Stimulated activated CD8-positive, alpha-beta memory T cell treated with anti-CD3 and anti-CD28 coated beads, Interleukin-7, amount 100 ng/mL, for 1 hour (primary cell): ENCODE measurements at places on chromosomes 16 and 17.

DNA sequence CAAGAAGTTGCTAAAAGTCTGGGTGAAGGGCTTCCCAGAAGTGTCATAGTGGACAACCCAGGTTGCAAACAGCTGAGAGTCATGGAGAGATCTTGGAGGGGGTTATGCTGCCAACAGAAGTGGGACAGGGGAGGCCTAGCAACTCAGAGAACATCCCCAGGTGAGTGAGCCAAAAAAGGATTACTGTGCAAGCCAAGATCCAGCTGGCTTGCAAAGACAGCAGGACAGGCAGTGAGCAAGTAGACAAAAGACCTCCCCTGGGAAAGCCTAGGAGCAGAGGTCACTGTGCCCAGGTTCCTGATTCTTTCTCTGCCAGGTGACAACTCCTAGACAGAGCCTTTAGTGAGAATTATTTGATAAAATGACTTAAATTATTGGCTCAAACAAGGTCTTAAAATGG is 9.5 kb upstream of the LONP2 start:
- no peak for DNase-seq

DNA sequence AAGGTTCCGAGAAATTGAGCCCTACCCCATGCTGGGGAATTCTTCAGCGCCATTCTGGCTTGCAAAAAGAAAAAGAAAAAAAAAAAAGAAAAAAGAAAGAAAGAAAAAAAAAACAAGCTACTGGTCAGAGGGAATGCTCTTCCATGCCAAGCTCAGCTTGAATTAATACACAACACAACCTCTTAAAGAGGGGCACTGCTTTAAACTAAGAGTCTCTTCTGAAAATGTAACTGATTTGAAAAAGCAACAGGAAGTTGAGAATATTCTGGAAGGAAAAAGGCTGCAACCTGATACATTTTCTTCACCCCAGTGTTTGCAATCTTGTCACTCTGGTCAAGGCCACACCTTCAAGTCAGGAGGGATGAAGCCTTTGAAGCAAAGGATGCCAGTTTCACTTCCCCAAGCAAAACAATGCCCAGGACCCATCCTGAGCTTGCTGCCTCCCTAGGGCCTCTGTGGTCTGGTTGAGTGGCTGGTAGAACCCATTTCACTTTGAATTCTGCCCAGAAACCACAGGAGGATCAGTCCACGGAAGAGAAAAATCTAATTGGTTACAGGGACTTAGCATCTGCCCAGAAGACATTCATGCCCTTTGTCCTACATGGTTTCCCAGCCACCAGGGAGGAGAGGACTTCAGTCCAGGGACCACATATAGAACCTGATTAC is 389.7 kb downstream of the SOX9 start:
- no peak for DNase-seq

- no peak for DNase-seq
These were observed 79.9 kb downstream of the TOX3 start for GRCh38 chr16:52466994-52467393.

GRCh38 chr16:88911136-88911945 is 44.9 kb upstream of the PABPN1L start:
- no peak for DNase-seq

- DNase-seq = no peak
These were observed 137.6 kb upstream of the RCVRN start for GRCh38 chr17:10042589-10043244.

DNA sequence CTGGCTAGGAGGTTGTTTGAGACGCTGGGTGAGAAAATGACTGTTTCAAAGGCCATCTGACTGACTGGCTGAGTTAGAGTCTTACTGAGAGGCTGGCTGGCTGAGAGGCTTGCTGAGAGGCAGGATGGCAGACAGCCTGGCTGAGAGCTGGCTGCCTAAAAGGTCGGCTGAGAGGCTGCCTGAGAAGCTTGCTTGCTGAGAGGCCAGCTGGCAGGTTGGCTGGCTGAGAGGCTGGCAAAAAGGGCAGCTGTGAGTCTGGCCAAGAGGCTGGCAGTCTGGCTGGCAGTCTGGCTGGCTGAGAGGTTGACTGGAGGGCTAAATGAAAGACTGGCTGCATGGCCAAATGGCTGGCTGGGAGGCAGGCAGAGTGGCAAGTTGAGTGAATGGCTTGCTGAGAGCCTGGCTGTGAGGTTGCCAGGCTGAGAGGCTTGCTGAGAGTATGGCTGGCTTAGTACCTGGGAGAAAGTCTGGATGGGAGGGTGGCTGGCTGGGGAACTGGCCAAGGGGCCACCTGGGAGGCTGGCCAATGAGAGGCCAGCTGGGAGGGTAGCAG is 35.3 kb upstream of the ACSM2B start:
- no peak for DNase-seq

DNA sequence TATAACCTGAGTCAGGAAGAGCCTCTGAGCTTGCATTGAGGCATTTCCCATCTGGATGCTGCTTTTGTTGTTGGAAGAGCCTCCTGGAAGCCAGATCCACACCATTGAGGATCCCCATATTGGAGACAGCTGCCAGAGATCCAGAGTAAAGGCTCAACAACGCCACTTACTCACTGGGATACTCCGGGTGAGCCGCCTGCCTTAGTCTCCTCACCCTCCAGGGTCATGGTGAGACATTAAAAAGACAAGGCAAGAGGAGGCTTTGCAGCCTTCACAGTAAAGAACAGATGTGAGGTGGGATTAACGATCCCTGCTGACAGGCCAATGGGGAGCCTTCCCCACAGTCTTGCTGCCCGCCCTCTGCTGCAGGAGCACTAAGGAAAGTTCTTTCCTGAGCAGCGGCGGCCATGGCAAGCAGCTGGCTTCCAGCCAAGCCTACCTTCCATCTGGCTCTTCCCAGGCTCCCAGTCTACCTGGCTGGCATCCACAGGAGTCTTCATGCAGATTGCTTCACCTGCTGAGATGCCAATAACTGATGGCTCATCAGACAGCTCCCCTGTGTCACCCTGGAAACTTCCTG is 198.5 kb downstream of the CYLD start:
- no peak for DNase-seq

DNA sequence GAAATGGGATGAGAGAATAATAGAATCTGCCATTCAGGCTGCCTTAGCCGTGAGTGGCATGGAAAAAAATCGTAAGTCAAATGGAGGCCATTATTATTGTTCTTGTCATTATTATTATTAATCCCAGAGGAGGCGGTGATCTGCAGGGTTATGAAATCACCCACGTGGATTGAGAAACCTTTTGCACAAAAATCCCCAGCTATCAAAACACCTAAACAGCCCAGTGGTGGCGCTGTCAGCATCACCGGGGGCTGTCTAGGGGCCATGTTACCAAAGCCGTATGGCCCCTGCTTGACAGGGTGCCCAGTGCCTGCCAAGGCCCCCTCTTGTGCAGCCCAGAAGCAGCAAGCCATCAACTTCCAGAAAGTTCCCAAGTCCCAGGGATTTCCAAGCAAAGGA is 25.2 kb downstream of the CNGB1 start:
- DNase-seq = no peak

GRCh38 chr16:61323456-61323855 is 712.8 kb downstream of the CDH8 start:
- no peak for DNase-seq

GRCh38 chr16:8963010-8963820 is 491 bp downstream of the USP7 start:
- DNase-seq = no peak

- no peak for DNase-seq
These were observed 8.7 kb downstream of the COX10 start for GRCh38 chr17:14078027-14078426.

DNA sequence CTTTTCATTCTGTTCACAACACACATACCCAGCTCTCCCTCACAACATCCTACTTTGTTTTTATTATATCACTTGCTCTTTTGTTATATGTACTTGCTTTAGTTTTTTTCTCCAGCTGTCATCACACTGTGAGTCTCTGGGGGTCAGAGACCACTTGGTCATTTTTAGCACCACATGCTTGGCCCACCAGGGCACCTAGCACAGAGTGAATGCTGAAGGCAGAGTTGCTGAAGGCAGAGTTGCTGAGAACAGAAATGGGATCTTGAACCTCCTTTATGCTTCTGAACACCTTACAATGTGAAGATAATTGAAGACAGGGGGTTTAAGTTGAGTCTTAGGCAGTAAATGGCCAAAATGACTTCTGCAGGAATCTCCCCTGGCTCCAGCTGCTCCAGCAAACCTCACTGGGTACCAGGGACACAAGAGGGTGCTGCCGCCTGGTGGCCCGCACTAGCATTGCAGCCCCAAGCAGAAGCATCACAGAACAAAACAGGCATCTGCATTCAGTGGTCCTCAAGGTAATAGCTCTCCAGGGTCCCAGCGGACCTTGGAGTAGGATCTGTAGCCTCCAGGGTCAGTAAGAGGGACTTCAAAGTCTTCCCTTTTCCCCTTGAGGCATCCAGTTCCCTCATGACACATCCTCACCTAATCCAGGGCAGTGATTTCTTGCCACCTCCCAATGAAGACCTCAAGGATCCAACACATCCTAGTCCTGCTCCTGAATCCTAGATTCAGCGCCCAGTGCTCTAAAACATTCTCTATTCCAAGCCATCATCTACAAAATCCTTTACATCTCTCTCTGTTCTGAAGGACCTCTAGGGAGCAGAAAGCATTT is 1972.6 kb downstream of the TP53TG3F start:
- no peak for DNase-seq

DNA sequence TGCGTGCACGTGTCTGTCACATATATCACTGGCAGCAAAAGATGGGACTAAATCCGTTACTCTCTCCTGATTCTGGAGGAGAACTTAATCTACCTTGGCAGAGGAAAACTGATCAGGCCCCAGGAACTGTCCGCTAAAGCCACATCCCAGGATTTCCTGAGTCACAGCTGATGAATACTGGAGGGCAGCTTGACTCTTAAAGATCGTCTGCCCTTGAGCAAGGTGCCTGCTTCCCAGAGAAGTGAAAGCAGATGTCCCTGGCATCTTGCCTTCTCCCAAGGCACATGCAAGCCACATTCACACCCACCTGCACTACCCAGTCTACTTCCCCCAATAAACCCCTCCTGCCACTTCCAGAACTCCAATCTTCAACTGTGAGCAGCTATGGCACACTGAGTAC is 99.8 kb downstream of the CPPED1 start:
- no peak for DNase-seq

- DNase-seq = no peak
These were observed 13.6 kb downstream of the USP36 start for GRCh38 chr17:78826836-78827509.

- DNase-seq = no peak
These were observed 94.2 kb upstream of the HSBP1 start for GRCh38 chr16:83713597-83713996.

- DNase-seq = no peak
These were observed 6.2 kb downstream of the RTN4RL1 start for GRCh38 chr17:2018716-2019510.

- DNase-seq = no peak
These were observed 209.3 kb downstream of the CHD9NB start for GRCh38 chr16:52843381-52843780.

DNA sequence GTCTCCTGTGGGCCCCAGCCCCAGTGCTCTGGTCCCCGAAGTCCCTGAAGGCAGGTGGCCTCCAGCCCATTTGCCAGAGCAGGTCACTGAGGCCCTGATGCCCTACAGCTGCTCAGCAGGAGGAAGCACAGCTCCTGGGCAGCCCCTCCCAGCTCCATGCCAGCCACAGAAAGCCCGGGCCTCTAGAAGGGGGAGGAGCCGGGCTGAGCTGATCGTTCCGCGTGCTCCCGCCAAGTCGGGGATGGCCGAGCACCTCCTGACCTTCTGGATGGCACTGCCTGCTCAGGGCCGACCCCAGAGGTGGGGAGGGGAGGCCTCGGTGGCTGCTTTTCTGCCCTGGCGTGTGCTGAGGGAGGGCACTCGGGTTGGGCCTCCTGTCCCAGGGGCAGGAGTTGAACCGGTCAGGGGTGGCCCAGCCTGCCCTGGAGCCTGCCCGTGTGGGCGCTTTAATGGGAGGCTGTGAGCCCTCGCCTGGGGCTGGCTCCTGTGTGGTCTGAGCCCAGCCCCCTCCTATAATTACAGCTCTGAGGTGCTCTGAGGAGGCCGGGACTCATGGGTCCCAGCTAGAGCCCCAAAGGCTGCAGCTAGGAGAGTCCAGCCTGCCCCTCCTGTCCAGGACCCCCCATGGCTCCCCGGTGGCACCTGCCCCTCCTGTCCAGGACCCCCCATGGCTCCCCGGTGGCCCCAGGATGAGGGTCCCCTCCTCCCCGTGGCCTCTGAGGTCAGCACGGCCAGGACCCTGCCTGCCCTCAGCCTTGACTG is 29.7 kb downstream of the ZFPM1 start:
- DNase-seq = no peak

DNA sequence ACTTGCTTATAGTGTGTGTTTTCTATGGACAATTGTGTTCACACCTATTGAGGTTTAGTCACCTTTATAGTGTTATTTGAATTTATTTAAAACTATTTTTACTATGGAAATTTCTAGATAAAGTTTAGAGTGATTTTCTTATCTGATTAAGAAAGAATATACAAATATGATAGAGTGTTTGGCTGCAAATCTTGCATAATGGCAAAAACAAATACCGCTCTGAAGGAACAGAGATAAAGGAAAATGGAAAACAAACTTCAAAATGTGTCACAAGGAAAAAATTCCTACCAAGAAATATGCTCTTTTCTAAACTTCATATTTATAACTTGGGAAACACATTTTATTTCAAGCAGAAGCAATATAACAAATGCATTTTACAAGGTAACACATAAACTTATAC is 423.1 kb downstream of the TOX3 start:
- DNase-seq = no peak

GRCh38 chr17:81514489-81514738 is 1.8 kb upstream of the ACTG1 start:
- no peak for DNase-seq

- no peak for DNase-seq
These were observed 69.7 kb downstream of the TANC2 start for GRCh38 chr17:63035695-63036094.

DNA sequence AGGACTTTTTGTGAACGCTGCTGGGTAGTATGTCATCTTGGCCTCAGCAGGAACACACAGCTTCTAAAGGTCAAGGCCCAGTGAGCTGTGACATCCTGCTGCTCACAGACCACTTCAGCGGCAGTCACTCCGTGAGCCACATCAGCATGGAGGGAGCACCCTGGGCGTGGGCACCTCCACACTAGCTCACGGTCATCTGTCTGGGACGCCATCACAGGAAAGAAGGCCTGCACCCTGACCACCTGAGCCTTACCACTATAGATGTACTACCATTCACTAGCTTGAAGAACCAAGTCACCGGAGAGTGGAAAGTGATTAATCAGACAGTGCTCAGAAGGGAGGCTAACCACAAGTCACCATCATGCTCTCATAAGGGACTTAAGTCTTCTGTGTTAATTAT is 3.3 kb downstream of the AXIN1 start:
- no peak for DNase-seq

DNA sequence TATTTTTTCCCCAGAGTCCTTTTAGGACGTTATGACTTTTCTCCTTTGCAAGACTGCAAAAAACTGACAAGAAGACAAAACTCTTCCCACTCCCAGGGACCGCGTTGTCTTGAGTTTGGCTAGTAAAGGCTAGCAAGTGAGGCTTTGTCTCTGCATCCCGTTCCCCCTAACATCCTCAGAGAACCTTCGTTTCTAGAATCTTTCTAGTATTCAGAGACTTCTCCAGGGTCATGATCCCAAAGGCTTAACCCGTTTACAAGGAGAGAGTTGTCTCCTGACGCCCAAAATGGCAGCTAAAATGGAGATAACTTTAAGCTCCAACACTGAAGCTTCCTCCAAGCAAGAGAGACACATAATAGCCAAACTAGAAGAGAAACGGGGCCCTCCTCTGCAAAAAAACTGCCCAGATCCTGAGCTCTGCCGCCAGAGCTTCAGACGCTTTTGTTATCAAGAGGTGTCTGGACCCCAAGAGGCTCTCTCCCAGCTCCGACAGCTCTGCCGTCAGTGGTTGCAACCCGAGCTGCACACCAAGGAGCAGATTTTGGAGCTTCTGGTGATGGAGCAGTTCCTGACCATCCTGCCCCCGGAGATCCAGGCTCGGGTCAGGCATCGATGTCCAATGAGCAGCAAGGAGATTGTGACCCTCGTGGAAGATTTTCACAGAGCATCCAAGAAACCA is 843 bp downstream of the ZNF174 start:
- DNase-seq = no peak
